ENCODE measurements at places on chromosomes 1 and 21.

DNA sequence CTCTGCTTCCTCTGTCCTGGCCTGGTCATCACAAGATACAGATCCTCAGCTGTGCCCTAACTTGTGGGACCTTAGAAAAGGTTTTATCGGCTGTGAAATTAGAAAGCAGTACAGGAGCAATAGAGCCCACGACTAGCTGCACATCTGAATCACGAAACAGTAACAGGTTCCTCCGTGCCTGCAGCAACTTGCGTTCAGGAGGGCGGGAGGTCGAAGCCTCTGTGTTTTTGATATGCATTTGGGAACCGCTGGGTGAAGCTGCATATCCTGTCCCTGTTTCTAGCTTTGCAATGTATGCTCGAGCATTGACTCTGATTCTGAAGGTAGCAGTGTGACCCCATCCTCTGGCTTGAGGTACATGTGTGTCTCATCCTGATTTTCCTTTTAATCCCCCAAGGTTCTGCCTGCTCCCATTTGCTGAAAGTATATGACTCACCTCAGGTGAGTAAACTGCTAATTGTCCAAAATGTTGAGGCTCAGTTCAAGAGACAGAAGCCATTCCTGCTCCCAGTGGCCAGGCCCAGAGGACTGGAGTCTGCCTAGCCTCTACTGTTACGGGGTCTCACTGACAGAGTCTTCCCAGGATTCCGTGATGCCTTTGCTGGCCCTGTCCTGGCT lies 44.3 kb downstream of the SCCPDH start:
- no peak for DNase-seq

DNA sequence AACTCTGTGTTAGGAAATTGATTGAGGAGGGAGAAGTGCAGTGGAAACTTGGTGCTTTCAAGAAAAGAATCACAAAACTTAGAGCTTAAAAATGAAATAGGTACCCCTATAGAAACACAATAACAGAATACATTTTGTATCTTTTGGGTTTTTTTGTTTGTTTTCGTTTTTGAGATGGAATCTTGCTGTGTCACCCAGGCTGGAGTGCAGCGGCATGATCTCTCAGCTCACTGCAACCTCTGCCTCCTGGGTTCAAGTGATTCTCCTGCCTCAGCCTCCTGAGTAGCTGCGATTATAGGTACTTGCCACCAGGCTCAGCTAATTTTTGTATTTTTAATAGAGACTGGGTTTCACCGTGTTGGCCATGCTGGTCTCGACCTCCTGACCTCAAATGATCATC lies 51.5 kb upstream of the RAVER2 start:
- no peak for DNase-seq

DNA sequence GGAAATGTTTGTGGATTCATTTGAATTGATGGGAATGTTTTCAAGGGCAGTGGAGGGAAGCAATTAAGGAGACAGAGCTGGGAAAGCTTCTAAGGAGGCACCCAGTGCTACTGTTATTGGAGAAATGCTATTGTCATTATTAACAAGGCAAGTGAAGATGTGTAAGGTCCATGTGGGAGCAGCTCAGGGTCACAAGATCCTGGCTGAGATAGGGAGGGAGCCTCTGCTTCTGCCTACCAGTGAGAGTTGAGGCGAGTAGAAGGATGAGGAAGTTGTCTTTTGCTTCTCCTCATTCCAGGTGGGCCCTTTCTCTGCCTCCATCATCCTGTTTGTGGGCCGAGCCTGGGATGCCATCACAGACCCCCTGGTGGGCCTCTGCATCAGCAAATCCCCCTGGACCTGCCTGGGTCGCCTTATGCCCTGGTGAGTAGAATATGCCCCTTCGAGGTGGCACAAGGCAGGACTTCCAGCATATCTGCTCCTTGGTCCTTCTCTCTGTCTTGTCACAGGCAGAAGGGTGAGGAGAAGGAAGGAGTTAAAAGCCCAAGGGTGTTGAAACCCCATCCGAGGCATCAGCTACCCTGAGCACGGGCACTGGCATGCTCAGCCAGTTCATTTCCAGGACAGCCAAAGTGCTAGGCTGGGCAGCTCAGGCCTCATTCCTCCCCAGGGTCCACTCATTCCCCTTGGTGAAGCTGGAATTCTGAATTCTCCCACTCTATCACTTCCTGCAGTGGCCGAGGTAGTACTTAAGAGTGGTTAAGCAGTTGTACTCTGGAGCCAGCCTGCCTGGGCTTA lies 3.7 kb downstream of the MFSD2A start:
- no peak for DNase-seq

- DNase-seq, result no peak
Observed at GRCh38 chr1:118988186-118989005, at the start of gene TBX15. Gene TBX15, minus strand, starts transcription at chr1:118988343. Its CDS starts 548 bp downstream, at chr1:118987795.

DNA sequence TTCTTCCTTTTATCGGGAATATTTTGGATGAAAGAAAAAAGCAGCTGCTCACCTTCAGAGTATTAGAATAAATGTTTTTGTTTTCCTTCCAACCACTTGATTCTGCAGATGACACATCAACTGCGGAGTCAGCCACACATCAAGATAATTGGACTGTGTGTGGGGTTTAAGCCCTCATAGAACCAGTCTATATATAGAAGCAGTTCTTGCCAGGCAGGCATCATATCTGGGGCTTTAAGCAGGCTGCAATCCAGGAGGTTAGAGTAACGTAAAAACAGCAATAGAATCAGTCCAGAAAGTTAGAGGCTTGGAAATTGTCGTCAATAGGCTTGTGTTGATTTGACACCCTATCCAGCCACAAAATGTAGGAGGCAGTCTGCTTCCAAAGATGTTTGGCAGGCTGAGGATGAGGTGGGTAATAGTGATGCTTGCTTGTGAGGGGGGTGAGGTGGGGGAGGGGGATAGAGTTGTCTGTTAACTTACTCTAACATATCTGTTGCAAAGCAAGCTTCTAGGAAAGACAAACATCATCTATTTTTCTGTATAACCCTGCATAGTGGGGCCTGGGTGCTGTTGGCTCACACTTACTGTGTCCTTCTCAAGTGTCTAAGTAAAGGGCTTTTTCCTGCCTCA lies 64.8 kb downstream of the PEX14 start:
- no peak for DNase-seq

DNA sequence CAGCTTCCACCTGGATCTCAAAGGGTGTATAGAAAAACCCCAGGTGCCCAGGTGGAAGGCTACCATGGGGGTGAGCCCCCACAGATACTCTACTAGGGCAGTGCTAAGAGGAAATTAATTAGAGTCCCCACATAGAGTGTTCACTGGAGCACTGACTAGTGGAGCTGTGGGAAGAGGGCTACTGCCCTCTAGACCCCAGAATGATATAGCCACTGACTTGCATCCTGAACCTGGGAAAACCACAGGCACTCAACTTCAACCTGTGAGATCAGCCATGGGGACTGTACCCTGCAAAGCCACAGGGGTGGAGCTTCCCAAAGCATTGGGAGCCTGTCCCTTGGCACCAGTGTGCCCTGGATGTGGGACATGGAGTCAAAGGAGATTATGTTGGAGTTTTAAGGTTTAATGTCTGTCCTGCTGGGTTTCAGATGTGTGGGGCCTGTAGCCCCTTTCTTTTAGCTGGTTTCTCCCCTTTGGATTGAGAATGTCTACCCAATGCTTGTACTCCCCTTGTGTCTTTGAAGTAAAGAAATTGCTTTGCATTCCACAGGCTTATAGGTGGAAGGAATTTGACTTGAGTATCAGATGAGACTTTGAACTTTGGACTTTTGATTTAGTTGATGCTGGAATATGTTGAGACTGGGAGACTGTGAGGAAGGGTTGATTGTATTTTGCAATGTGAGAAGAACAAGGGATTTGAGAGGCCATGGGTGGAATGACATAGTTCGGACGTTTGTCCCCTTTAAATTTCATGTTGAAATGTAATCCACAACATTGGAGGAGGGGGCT lies 31.8 kb upstream of the CDC14A start:
- DNase-seq, result no peak

DNA sequence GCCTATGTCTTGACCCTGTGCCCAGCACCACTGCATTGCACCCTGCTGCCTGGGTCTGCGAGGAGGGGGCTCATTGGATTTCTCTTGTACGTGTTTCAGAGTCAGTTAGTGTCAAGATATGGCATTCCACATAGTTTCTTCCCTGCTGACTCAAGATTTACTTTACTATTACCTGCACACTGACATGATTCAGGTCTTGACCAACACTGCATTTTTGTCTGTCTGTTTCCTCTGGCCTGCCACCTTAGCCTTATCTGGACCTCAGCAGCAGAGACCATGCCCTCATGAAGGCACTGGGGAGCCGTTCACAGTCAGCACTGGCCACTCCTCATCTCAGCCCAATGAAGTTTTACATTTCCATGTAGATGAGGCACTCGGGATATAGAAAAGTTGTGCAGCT lies 155.4 kb downstream of the DHRS3 start:
- no peak for DNase-seq

GRCh38 chr1:159775716-159776115 lies 5.0 kb upstream of the DUSP23 start:
- no peak for DNase-seq

- DNase-seq, result no peak
Observed at GRCh38 chr1:45200906-45201500, 5.4 kb downstream of the ZSWIM5 start.

- DNase-seq, result no peak
Observed at GRCh38 chr1:107058245-107059032, 2.0 kb downstream of the PRMT6 start.

DNA sequence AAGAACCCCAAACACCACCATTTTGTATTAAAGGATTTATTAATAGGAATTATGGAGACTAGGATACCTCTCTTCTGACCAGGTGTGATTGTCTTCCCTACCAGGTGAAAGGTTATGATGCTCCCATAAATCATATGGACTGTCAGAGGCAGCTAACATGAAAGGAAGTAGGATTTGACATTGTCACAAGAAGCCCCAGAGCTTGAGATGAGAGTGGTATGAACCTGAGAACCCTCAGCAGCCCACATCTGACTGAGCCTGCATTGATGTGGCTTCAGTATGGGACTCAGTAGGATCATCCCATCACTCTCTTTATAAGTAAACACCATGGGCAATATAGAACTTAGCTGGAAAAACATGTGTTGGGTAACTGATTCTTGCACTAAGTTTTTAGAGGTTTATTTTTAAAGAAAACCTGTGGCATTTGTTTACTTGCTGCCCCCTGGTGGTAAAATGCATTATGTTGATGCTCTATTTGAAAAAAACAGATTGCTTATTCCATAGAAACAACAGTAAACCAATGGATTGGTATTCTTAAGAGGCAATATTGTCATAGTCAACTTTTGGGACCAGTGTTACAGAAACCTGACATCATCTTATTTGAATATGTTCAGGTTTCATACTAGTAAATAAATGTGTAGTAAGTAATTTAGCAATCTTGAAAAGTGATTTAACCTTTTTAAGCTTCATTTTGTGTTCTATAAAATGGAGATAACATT lies 16.6 kb upstream of the CACYBP start:
- DNase-seq, result no peak

DNA sequence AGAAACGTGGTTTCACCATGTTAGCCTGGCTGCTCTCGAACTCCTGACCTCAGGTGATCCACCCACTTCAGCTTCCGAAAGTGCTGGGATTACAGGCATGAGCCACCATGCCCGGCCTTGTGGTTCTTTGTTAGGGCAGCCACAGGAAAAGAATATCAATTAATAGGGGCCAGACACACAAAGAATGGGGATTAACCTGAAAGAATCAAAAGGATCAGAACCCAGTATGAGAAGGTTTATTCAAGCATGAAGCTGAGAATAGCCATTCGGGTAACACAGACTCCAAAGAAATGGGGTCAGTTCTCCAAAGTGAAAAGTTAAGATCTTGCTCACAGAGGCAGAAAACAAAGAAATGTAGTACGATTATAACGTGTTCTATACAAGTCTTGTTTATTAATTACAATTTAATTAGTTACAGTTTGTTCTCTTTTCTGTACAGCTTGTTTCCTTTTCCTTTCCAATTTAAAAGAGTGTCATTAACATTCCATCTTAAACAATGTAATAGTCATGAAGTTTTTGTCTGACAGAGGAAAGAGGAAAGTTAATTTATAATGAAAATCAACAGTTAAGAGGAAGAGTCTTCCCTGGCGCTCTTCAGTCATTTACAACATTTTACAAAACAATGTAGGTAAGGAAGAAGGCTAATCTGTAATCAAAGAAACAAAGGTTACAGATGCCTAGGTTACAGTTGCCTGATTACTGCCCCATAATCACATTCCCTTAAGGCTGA lies 51.3 kb upstream of the SLC45A1 start:
- no peak for DNase-seq

DNA sequence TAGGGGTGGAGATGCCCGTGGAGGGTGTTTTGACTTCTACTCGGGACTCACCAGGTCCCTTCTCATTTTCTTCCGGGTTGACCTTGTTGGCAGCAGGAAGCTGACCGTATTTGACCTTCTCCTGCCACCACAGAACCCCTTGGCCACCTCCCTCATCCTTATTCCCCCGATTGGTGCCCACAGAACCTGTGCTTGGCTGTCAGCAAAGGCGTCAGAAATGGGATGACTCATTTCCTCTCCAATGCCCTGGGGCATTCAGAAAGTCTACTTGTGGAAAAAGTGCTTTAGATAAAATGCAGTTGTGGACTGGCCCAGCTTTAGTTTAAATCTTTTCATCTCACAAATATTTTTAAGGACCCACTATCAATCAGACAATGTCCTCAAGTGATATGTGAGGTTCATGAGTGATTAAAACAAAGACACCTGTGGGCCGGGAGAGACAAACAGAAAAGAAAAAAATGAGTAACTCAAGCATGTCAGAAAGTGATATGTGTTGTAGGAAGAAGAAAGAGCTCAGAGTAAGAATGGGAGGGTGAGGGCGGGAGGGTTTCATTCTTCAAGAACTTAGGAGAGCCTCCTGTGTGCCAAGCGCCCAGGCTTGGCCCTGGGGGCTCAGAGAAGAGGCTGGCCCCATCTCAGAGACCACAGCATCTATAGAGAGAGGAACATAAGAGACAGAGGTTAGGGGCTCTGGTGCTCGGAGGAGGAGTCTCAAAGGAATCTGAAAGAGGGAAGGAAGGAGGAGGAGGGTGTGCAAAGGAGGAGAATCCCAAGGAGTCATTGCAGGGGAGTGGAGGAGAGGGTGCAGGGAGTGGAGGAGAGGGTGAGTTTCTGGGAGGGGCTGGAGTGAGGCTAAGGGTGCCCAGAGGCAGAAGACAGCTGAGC lies 221.6 kb upstream of the VAMP3 start:
- no peak for DNase-seq

DNA sequence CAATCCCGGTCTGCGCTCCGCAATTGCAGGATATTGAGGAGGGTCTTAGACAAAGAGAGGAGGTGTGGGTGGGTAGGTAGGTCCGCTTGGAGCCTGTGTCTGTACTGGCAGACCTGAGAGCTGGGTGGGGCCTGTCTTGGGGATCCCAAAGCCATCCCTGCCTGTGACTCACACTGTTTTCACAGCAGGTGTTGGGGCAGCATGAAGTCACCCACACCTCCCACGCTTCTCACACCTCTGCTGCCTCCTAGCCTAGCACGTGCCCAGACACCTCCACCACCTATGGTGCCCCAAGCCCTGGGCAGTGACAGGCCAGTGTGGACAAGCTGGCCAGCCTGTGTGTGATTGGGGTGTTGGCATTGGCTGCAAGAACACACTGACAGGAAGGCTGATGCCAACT lies 65.7 kb upstream of the ECE1 start:
- no peak for DNase-seq

All from stimulated activated CD8-positive, alpha-beta memory T cell treated with anti-CD3 and anti-CD28 coated beads, Interleukin-7, amount 100 ng/mL, for 24 hours (primary cell).